ENCODE measurements at places on chromosomes 6 and 20.

GRCh38 chr6:95946906-95947305 is 68.9 kb upstream of the FUT9 start:
- no peak for DNase-seq

DNA sequence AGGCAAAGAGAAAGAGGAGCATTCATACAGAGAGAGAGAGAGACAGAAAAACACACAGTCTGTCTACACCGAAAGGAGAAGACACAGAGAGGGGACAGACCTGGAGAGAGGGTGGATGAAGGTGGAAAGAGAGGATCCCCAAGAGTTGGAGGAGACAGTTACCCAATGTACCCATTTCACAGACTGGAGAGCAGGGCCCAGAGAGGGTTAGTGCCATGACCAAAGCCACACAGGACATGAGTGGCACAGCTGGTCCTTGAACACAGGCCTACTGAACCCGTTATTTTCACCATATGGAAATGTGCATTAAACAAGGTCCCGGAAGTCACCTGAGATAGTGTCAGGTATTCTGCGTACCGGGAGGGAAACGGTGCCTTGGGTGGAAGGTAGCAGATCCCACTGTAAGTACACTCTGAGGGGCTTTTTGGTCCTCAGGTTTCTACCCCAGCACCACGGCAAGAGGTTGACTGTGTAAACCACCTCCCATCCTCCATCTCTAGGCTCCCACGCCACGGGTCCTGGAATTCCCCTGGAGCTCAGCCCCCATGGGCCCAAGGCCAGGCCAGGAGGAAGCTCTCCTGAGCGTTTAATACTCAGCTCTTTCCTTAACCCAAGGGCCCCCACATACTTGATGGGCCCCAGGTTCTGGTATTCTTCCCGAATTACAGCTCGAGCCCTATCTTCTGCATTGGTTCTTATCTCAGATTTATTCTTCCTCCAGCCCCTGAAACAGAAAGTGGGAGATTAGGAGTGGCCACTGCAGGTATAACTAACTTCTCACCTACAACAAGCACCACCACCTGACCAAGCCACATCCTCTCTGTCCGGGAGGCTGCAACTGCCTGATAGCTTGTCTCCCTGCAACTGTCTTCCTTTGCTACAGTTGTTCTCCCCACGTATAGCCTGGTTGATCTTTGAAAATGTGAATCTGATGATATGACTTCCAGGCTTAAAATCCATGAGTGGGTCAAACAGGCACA is 38.4 kb upstream of the OCSTAMP start:
- no peak for DNase-seq

DNA sequence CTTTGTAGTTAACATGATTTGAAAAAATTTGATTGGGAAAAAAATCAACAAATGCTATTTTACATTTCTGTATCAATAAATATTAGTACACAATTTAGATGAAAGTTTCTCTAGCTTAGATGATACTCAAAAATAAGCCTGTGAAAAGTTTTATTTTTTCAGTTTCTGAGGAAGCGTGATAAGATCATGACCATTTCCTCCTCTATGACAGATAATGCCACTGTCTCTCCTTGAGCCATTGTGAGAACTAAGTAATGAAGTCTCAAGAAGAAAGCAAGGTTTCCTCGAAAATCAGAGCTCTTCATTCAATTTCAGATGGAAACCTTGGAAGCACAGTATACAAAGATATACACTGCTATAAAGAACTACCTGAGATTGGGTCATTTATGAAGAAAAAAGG is 395.0 kb downstream of the HDGFL1 start:
- DNase-seq, result no peak

GRCh38 chr6:125831659-125832058 is 40.9 kb downstream of the NCOA7 start:
- DNase-seq, result no peak

DNA sequence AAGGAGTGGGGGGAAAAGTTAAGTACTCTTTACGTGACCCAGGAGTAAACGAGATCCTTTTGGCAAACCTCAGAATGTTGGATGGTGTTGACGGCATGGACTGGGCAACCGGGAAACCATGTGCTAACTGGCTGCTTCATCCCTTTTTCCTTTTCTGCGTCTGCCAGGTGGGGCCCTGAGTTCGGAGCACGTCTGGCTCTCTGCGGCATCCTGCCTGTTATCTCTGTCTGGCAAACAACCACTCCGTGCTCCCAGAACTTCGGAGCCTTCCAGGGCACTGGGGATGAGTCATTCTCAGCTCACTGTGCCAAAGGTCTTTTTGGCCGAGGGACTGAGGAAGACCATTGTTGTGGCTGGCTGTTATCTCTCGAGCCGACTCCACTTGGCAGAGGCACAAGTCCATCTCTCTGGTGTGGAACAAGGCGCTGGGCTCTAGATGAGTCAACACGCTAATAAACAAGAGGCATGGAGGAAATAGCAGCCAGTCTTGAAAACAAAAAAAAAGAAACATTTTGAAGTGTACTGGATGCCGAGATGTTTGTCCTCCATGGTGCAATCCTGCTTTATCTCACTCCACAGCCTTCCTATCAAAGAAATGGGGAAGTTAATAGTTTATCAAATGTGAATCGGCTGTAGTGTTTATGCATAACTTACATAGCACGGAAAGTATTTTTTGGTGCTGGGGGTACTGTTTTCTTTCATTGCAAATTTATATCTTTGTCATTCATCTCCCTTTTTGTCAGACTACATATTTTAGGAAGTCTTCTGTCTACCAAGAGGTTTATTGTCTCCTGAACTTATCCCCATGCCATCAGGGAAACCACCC is 64.6 kb upstream of the TXNDC5 start:
- DNase-seq, result peak; percentile 80

DNA sequence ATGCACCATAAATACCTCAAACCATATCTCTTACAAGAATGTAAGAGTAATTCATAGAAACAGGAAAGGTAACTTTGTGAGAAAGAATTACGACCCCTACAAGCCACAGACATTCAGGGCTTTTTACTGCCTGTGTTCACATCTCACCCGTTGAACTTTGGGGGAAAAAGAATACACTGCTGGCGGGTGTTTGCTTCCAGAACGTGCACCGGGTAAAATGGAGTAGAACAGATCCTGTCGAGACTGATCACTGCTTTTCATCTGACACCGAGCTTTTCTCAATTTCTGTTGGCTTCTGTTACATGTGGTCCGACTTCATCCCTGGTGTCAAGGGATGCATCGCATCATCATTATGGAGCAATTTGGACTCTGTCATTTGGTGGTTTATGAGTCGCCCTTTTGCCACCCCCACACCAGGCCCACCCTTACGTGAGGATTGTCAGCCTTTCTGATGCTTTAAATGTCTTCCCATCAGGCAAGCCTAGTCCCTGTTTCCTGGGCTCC is 219.2 kb upstream of the ZFP64 start:
- DNase-seq, result no peak

DNA sequence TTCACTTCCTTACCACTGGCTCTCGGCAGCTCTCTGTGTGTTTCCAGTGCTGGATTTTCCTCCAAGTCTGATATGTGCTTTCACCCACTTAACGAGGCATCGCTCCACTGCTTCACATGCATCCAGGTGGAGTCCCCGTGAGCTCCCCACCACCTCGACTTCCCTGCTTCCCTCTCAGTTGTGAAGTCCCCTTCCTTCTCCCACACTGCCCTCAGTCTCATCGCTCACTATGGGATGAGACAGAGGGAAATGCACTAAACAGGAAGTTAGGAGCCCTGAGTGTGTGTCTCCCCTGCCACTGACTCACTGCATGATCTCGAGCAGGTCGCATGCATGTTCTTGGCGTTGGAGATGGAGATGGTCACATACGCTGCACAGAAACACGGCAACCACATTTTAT is 84.0 kb downstream of the MTHFD1L start:
- DNase-seq, result no peak

- no peak for DNase-seq
These were observed 11.8 kb downstream of the RIPOR2 start for GRCh38 chr6:24923885-24924401.

GRCh38 chr6:107753778-107754177 is 70.3 kb downstream of the SCML4 start:
- DNase-seq, result no peak

DNA sequence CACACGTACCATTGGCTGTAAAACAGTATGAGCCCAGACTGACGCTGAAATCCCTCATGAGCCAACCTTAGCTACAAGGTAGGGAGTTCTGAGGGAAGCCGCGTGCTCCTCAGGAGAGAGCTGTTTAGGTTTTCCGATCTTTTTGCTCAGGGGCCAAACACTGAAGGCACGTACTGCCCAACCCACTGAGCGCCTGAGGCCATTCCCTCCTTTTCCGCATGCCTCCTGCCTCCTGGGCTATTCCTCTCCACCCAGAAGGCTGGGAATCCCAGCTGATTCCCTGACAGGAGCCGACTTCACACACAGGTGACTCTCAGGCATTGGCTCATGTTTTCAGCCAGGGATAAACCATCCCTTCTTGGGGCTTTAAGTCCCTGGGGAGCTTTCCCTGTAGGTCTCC is 5.4 kb upstream of the FAM83D start:
- DNase-seq, result no peak

Data from astrocyte of the cerebellum (primary cell).